ENCODE measurements at places on chromosomes 7 and 10.

DNA sequence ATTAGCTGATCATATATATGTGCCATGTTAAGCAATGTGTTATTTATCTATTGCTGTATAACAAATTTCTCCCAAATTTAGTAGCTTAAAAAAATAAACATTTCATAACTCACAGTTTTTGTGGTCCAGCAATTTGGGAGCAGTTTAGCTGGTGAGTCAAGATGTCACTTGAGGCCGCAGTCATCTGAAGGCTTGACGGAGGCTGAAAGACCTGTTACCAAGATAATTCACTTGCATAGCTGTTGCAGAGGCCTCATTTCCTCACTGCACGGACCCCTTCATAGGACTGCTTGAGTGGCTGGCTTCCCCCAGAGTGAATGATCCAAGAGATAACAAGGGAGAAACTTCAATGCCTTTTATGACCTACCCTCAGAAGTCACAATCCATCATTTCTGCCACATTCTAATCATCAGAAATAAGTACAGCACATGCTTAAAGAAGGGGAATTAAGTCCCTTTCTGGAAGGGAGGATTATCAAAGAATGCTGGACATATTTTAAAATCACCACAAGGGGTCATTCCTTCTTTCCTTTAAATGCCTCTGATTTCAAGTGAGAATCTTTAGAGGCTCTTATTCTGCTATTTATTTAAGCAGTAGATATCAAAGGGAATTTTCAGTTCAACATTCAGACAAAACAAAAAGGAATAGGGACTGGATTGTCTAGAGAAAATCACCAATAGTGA lies 10.5 kb upstream of the SRPK2 start:
- peak; percentile 60 for DNase-seq

DNA sequence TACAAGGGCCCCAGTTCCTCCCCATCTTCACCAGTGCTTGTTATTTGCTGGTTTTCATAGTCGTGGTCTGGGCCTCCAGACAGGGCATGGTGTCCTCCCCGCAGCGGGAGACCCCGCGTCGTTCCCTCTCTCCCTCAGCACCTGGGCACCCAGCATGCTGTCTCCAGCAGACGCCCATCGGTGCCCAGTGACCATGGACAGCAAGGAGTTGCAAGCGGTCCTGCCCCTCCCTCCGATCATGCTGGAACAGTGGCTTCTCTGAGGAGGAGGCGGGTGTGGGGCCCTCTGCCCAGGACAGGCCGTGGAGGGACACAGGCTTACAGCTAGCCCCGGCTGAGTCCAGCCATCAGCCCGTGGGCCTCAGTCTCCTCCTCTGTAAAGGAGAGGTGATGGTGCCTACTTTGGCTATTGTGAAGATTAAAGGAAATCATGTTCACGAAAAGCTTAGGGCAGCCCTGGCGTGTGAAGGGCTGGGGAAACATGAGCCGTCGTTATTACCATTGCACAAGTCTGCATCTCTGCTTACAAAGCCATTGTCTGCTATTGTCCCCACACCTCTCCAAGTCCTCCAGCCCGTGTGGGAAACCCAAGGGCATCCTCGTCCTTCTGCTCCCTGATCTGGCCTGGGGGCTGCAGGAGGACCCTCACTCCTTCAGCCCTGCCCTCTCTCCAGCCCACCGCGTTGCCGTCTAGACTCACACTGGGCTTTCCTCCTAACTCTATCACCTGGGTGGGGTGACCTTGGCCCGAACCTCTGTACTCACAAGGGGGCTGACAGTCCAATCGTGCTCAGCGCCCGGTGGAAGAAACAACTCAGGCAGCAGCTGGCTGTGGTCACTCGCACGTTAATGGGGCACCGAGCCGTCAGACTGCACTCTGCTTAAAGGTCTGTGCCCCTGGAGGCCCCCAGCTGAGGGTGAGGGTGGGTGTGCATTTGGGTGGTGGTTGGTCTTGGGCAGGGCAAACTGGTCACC lies 29.9 kb downstream of the EN2 start:
- DNase-seq: no peak

- no peak for DNase-seq
These were observed 265.9 kb upstream of the NRP1 start for GRCh38 chr10:33600381-33600780.

DNA sequence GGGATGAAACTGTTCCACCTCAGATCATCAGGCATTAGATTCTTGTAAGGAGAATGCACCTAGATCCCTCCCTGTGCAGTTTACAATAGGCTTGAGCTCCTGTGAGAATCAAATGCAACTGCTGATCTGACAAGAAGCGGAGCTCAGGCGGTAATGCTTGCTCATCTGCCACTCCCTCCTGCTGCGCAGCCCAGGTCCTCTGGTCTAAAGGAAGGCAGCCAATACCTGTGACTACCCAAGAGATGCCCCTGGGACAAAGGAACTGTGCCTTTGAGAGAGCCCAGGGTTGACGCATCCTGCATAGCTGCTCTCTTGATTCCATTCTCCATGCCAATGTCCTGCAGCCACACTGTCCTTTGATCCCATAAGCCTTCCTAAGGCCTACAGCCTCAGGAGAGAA lies 73.1 kb downstream of the ADCYAP1R1 start:
- DNase-seq: no peak

GRCh38 chr7:84701524-84702306 lies 485.1 kb downstream of the SEMA3D start:
- DNase-seq: no peak

- no peak for DNase-seq
These were observed 44.9 kb upstream of the IL6 start for GRCh38 chr7:22681852-22682657.

DNA sequence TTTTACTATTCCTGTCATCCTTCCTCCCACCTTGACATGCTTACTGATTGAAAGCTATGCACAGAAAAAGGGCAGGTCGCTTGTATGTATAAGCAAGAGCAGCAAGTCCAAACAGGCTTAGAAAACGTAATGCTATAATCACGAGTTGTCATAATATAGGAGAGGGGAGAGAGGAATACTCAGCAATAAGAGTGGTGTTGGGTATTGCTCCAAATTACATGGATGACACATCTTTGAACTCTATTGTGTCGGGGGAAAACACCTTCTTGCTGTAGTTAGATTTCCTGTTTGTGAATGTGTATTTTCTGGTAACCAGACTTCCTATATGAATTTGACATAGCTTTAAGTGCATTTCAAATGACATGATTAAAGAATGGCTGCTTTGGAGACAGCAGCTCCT lies 7.5 kb downstream of the MET start:
- DNase-seq: no peak

DNA sequence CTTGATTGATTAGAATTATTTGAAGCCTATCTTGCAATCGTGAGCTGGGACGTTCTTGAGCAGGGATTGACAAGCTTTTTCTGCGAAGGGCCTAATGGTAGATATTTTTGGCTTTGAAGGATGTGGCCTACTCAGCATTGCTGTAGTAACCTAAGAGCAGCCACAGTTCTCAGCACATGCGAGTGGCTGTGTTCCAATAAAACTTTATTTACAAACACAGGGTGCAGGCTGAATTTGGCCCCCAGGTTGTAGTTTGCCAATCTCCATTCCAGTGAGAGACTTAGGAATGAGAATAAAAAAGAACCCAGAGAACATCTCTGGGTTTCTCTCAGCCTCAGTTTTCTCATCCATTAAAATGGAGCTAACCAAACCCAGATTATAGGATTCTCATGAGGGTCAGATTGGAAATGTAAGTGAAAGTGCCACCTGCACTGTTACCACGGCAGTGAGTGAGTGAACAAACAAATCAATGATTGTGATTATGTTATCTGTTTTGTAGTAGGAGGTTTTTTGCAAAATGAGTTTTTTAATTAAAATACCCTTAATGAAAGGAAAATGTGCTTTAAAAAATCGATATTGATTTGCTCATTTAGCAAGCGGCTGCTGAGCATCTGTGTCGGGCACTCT lies 664.0 kb downstream of the SDK1 start:
- DNase-seq: no peak

DNA sequence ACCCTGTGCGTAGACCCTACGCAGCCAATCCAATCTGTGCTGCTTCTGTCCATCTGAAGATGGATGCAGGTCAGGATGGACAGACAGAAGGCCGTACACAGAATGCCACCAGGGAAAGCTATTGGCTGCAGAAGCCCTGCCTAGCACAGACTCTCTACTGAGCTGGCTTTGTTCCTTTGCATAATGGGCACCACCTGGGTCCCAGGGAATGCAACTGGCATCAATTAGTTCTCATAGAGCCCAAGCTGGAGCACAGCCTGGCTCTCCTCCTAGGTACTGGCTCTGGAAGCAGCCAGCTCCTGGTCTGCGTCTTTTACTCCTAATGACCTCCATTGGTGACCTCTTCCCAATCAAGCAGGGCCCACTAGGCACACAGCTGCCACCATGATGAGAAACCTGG lies 26.8 kb upstream of the CACUL1 start:
- DNase-seq: no peak

DNA sequence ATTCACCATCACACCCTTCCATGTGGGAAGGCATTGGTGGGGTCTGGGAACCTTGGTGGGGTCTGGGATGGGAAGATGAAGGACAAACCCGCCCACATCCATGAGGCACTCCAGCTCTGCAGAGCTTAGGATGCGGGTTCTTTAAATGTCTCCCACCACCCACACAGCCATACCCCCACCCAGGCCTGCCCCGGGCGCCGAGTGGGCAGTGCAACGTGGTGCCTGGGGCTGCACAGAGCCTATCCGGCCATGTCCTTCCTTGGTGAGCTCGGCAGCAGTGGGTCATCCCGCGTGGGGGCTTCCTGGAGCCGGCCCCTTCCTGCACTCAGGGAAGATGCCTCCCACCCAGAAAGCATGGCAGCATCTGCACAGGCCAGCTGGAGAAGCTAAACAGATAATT lies 163.5 kb upstream of the TCERG1L start:
- no peak for DNase-seq

DNA sequence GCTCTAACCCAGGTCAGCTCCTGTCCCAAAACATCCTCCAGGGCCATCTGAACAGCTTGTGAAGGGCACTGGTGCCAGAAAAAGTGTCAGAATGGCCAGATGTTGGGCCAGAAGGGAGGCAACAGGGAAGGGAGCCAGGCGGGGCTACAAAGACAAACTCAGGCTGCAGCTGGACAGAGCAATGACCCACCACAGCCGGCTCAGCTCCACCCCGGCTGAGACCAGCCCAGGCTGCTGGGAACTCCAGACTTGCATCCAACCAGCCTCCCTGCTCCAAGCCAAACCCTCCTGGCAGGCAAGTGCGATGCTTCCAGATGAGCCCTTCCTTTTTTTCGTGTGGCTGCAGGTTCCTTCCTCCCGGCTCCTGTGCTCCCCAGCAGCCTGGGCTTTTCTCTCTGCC lies 466.9 kb downstream of the PTPRN2 start:
- no peak for DNase-seq

DNA sequence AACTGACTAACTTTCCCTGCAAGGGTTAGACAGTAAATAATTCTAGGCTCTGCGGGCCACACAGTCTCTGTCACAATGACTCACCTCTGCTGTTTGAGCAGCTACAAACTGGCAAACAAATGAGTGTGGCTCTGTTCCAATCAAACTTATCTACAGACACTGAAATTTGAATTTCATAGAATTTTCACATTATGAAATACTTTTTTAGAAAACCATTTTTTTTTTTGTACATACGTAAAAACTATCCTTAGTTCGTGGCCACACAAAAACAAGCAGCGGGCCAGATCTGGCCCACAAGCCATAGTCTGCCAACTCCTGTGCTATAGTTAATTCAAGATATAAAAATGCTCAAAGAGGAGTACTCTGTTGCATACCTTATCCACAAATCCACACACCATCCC lies 32.6 kb downstream of the PIP4K2A start:
- peak; percentile 54 for DNase-seq

GRCh38 chr10:76126607-76127527 lies 695.4 kb downstream of the LRMDA start:
- DNase-seq: peak; percentile 45

DNA sequence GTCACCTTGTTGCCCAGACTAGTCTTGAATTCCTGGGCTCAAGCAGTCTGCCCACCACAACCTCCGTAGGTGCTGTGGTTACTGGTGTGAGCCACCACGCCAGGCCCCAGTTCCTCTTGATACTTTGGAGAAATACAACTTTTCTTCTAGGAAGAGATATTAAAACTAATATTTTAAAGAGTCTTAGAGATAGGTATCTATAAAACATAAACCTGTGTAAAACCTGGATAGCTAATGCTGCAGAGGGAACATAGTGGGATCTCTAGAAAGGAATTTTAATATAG lies 4.8 kb upstream of the GDI2 start:
- no peak for DNase-seq

- no peak for DNase-seq
These were observed 71.2 kb downstream of the ADRA2A start for GRCh38 chr10:111148025-111148424.

- DNase-seq: no peak
These were observed 74.0 kb upstream of the SAMD8 start for GRCh38 chr10:75037171-75038153.

- DNase-seq: no peak
These were observed 72.3 kb downstream of the EBF3 start for GRCh38 chr10:129891806-129892205.

GRCh38 chr10:132728321-132728720 lies 57.6 kb downstream of the NKX6-2 start:
- DNase-seq: no peak

GRCh38 chr10:761376-761775 lies 71.9 kb upstream of the DIP2C start:
- DNase-seq: no peak

All from GM03348 (cell line).